ENCODE measurements at places on chromosomes 2 and 18.

DNA sequence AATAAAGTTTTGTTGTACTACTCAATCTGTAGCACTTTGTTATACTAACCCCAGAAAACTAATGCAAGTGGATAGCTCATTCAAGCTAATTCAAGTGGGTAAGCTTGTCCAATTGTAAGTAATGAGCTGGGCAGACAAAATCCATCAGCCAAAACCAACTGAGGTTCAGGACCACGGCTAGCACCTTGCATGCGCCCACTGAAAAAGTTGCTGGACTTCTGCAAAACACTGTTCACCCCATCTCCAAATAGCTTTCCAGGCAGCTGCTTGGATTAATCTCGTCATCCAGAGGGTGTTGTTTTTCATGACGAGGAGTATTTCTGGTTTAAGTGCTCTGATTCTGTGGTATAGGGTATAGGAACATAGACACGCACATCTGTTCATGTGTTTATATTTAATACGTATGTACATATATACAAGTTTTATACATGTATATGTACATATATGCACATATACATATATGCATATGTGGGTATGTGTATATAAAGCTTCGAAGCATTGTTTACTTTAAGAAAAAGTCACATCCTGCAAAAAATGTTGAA is 307.5 kb downstream of the GALR1 start:
- DNase-seq = no peak

DNA sequence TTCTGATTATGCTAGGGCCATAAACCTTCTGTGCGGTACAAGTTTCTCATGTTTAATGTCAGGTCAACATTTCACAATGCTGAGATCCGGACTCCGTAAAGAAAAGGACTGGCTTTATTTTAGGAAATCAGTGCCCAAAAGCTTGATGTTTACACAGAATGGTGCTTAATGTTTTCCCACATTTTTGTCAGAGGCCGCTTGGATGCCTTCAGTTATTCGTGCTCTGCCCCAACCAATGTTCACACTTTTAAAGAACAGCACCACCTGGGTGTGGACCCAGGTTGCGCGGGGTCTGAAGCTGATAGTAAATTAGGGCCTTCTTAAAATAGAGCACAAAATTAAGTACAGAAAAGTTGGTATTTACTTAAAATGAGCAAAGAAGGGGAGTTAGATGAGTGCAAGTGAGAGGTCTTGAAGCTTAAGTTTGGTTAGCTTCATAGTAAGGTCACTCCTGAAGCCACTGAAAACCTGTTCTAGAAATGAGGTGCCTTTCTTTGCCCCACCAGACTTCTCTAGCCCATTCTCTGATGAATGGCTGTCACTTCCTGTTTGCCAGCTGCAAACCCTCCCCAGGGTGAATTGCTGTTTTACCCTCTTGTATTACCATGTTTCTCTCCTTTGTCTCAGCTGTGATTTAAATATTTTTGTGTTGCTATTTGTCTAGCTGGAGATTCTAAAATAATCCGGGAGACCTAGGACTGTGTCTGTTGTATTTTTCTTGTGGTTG is 20.5 kb downstream of the SLC3A1 start:
- DNase-seq = no peak

DNA sequence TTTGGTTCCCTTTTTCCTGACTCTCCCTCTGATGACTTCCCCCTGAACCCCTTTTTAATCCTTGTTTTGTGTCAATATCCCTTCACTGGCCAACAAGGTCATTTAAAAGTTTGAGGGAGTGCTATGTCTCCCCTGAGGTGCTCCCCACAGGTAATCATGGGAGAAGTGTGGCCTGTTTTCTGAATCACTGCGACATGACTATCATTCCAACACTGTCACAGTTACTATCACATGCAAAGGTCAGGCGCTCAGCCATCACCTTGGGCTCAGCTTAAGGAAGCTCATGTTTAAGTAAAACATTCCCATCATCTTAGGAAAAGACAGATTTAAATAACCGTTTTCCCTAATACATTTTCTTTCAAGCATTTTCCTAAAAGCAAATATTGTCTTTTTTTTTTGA is 20.9 kb upstream of the ACAA2 start:
- DNase-seq = no peak

DNA sequence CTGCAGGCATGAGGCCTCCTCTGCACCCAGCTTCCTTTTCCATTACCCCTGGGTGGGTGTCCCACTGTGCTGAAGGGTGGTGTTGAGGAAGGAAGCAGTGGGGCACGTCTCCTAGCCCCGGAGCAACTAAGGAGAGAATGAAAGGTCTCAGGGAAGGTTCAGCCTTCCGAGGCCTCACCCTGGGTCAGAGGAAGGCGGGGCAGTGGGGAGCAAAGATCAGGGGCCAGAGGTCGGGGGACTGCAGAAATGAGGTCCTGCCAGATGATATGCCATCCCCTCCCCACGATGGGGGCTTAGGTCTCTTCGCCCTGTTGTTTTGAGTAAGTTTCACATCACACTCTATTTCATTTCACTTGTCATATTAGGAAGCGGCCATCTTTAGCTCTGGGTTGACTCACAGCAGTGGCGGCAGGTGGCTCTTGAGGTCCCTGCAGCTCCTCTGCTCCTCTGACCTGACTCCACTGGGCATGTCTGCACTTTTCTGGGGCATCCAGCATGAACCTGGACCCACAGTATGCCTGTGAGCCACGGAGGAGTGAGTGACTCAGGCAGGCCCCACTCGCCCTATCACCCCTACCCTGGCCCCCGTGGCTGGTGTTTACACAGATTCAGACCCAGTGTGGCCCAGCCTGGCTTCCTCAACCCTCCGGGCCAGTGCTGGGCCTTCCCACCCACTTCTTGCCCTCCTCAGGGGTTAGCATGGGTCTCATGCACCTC is 153.7 kb upstream of the SMAD2 start:
- no peak for DNase-seq

DNA sequence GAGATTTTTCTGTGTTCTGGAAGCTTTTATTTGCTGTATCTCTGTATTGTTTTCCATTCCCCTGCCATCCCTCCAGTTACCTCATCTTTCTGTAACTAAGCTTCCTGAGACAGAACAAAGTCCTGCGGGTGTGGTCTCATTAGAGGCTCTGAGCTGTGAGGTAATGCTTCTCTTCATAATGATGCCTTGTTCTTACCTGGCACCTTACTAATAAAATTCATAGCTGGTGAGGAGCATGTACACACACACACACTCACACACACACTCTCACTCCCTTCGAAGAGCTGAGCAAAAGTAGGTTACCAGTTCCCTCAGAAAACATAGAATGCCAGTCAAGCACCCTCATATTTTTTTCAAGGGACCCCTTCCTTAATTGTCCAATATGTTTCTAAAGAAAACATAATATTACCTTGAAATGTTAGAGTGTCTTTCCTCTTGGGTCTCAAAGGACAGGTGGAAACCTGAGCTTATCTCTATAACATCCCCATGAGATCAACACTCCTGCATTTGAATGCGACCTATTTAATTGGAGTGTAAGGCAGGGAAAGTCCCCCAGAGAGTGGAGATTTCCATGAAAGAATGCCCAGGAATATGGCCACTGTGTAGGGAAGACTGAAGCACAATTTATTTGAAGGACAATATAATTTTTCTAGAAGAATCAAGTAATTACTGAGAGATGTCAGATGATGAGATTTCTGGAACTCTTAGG is 161.6 kb upstream of the NCK2 start:
- DNase-seq = no peak

GRCh38 chr2:239118264-239118663 is 270.4 kb downstream of the TWIST2 start:
- DNase-seq = no peak

Data from amygdala (tissue), 56 donors.